ENCODE measurements at places on chromosomes 12 and 14.

- DNase-seq = no peak
Observed at GRCh38 chr14:100018482-100018881, 46.7 kb upstream of the EVL start.

- DNase-seq = no peak
Observed at GRCh38 chr12:7171854-7172253, 17.6 kb upstream of the PEX5 start.

DNA sequence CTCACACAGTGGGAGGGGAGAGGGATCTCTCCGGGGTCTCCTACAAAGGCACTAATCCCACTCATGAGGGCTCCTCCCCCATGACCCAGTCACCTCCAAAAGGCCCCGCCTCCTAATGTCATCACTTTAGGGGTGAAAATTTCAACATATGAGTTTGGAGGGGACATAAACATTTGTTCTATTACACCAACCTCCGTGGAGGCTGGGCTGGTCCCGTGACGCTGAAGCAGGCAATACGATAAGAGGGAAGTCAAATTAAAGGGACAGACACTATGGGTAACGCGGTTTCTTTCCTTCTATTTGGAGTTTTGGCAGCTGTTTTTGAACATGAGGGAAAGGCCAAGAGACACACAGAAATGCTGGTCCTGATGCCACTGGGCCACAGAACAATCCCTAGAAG is 175.7 kb upstream of the VASH1 start:
- no peak for DNase-seq

GRCh38 chr14:77290705-77291104 is 19.7 kb upstream of the NGB start:
- no peak for DNase-seq

- no peak for DNase-seq
Observed at GRCh38 chr12:18130851-18131250, 40.9 kb upstream of the RERGL start.

DNA sequence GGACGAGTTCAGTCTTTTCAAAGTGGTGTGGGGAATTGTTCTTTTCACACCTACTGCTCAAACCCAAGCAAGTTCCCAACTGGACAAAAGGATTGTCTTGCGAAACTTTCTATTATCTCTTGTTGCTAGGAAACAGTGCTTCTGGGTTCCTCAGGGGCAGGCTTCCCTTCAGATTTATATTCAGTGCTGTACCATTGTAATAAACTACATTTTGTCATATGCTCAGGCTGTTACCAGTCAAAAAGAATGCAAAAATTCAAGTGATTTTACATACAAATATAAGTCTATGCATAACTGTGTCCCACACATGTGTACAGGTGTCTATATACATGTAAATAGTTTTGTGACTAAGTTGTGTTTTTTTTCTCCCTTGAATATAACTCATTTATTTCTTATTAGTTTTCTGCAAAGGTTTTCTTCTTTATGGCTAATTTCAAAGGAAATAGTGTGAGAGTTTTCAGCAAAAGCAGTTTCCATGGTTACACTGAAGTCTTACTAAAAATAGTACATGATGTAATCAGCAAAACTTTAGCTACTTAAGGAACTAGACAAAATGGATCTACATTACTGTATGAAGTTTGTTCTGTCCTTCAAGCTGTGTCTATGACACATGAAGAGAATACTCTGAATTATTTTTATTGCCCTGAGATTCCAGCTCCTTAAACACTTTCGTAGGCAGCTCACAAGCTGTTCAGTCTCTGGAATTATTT is 430.2 kb upstream of the TMPO start:
- DNase-seq = no peak

DNA sequence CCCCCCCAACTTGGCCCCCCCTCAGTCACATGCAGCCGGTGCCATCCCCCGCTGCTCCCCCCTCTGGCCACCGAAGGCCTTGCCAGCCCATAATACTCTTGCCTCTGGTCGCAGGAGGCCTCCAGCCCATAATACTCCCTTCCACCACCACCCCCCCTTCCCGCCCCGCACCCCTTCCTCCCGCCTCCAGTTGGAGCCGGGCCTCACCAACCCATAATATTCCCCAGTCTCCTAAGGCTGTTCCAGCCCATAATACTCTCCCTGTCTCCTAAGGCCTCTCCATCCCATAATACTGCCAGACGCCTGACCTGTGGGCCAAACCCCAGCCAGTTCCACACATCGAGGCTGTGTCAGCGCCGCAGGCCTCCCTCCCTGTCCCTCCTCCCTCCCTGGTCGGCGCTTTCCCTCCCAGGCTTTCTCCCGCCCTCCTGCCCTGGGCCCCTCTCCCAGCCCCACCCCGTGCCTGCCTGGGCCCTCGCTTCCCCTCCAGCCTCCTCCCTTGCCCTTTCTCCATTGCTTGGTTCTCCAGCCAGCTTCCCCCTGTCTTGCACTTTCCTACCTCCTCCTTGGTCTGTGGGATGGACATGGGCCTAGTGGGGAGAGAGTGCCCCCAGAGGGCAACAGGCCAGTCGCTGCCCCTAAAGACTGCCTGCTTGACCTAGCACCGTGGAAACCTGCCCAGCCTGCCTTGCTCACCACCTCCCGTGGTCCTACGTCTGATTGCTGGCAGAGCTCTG is 6.8 kb upstream of the CHD4 start:
- no peak for DNase-seq

DNA sequence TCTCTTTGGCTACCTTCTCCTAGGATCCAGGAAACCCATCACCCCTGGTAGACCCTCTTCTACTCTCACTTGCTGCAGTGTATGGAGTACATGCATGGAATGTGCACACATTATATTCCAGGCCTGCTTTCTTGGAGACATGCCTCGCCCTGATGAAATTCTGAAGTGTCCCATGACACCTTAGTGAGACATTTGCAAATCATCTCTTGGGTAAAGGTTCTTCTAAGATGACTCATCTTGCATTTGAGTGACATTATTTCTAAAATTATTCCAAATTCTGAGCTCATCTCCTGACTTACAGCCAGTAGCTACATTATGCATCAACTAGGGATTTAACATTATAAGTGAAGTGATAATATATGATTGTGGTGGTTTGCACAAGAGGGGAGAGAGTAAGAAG is 49.8 kb downstream of the SDR9C7 start:
- no peak for DNase-seq

GRCh38 chr12:96238336-96239047 is 44.3 kb downstream of the ELK3 start:
- DNase-seq = no peak

DNA sequence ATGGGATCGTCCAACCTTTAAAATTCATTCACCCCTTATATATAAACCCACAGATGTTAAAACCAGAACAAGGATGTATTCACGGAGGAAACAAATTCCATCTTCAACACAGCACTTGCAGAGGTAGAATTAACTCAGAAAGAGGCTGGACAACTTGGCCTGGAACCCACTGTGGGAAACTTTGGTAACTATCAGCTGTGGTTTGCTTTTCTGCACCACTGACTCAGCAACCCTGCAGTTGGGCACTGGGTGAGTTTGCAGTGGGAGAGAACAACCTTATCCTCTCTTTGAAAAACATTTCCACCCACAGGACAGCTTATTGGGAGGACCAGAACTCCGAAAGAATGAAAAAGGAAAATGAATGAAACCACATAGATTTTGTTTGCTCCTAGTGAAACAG is 66.3 kb downstream of the ZNF664 start:
- no peak for DNase-seq

DNA sequence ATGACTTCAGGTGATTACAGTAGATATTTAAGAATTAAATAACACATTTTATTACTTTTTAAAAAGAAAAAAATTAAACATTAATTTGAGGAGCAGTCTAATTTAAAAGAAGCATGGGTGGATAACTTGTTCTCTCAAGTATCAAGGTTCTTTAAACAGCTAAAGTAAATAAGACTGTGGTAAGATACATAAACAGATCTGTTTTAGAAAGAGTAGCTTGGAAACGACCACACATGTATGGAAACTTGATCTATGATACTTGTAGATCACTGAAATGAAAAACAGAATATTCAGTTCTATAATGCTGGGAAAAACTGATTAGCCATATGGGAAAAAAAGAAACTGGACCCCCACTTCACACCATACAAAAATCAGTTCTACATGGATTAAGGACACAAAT is 36.0 kb downstream of the TC2N start:
- no peak for DNase-seq

- no peak for DNase-seq
Observed at GRCh38 chr14:21219561-21220111, 49.6 kb downstream of the HNRNPC start.

- DNase-seq = no peak
Observed at GRCh38 chr12:58032156-58032555, 90.8 kb downstream of the ATP23 start.

DNA sequence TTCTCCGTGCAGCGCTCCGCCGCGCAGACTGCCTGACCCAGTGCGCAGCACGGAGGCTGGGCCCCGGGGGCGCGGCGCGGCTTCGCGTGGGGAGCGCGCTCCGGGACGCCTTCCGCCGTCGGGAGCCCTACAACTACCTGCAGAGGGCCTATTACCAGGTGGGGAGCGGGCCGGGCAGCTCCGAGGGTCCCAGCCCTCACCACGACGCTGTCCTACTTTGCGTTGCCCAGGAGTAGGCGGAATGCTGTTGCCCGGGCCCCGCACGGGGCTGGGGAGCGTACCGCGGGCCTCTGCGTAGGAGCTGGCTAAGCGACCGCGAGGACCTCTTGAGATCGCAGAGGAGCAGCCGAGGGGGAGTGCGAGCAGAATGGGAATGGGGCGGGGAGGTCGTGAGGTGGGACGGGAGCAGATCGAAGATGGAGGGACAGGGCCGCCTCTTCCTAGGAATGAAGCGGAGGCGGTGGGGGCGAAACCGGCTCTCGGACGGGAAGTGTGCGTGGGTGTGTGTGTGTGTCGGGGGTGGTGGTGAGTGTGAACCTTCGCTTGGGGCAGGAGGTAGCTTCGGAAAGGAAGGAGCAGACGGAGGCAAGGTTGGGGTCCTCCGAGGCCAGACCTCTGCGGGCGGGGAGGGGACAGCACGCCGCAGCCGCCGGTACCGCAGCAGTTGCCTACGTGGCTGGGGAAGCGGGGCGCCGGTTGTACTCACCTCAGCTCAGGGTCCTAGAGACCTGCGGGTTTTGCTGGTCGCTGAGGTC is 751 bp downstream of the P3H3 start:
- peak; percentile 31 for DNase-seq

DNA sequence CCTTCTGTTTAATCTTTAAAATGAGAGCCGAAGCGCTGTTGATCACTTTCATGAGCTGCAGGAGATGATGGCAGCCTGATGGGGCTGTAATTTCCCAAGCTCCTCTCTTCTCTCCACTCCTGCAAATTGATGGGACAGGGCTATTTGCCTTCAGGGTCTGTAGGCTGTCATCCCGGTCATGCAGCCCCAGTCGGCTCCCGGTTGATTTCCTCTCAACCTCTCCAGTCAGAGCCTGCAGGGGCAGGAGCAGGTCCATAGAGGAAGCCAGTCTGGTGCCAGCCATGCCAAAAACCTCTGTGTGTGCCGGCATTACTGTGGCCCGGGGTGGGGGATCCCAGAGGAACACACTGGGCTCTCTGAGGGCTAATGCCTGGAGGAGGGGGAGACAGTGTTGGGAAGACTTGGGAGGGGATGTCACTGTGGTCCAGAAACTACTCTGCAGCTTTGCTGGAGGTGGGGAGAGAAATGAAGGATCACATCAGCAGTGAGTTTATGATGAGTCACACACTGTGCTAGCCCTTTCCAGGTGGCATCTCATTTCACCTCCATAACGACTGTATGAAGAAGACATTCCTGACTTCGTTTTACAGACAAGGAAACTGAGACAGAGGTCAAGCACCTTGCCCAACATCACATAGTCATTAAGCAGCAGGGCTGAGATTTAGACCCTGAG is 46.5 kb upstream of the PRIMA1 start:
- DNase-seq = no peak

DNA sequence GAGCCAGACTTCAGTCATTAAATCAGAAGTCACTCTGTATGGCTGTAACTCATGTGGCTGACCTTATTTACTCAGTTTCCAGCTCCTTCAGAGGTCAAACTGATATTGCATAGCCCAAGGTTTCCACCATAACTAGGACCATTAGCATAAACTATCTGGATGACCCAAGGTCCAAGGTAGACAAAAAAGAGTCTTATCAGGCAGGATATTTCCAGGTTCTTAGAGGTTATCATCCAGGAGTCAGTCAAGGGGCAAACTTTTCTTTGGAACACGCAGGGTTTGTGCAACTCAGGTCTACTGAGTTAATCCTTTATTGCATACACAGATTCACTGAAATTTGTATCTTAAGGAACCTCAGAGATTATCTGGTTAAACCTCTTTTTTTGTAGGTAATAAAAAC is 66.5 kb downstream of the AVPR1A start:
- no peak for DNase-seq

DNA sequence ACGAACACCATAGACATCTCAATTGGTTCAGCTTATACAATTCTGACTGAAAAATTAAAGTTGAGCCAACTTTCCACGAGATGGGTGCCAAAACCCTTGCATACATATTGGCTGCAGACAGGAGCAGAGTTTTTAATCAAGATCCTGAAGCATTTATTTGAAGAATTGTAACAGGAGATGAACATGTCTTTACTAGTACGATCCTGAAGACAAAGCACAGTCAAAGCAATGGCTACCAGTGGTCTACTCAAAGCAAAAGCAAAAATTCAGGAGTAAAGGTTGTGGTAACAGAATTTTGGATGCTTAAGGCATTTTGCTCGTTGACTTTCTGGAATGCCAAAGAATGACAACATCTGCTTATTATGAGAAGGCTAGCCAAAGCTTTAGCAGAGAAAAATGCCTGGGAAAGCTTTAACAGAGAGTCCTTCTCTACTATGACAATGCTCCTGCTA is 20.7 kb downstream of the ZDHHC17 start:
- no peak for DNase-seq
